T-helper 9 cell (primary cell): ENCODE measurements at places on chromosomes 6 and 20.

DNA sequence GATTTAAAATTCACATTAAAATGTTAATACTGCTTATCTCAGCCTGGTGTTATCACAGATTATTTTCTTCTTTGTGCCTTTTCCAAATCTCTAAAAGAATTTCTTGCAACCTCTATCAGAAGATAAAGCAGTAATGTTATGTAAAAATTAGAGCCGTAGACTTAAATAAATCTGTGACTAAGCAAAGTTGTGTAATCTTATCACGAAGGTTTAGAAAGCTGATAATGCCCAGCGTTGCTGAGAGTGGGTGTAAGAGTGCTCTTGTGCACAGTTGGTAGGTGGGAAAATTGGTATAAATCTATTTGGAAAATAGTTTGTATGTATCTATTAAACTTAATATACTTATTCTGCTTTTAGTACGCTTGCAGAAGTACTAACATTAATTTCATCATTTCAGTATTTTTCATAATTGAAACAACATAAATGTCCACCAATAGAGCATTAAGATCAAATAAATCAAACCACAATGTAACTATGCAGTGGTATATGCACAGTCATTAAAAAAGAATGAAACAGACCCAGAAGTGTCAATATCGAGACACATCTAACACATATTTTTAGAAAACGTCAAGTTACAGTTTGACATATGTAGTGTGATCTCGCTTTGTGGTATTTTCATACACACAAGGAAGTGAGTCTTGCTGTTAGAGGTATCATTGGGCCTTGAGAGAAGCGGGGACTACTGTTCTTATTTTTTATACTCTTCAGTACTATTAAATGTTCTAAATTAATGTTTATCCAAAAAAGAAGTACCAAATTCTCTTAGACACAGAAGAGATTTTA, 54.4 kb upstream of the PBOV1 start:
- no peak for DNase-seq

GRCh38 chr20:46044896-46045295, 15.9 kb downstream of the SLC12A5 start:
- DNase-seq = no peak

GRCh38 chr20:44532981-44533331, 11.1 kb upstream of the SERINC3 start:
- no peak for DNase-seq

DNA sequence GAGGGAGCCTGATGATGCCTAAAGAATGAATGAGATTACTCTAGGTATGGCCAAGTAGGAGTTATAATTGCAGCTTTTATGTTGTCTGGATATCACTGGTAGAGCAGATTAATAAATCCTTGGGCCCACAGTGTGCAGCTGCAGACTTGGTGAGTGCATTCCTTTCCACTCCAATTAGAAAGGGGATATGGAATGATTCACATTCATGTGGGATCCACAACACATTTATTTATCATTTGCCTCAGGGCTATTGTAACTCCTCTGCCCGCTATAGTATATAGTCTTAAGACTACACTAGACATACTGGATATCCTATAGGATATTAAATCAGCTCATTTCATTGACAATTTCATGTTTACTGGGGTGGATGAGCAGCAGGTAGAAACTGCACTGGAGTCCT, 11.6 kb upstream of the HLA-G start:
- no peak for DNase-seq

- DNase-seq = no peak
Observed at GRCh38 chr20:11544029-11544678, 373.5 kb upstream of the BTBD3 start.

DNA sequence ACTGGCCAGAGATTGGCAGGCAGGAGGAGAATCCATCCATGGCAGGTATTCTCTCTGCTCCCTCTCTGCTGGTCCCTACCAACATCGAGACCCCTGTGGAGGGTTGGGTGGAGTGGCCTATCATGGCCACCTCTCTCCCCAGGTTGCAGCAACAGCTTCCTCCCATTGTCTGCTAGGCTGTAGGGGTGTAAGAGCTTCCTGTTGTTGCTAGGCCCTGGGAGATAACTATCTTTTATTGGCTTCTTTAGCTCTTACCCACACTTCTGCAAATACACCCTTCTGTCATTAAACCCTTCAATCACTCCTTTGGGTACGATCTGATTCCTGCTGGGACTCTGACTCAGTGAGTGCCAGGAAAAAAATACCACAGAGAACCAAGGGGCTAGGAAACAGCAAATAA, 66.6 kb upstream of the FAM184A start:
- DNase-seq = no peak

DNA sequence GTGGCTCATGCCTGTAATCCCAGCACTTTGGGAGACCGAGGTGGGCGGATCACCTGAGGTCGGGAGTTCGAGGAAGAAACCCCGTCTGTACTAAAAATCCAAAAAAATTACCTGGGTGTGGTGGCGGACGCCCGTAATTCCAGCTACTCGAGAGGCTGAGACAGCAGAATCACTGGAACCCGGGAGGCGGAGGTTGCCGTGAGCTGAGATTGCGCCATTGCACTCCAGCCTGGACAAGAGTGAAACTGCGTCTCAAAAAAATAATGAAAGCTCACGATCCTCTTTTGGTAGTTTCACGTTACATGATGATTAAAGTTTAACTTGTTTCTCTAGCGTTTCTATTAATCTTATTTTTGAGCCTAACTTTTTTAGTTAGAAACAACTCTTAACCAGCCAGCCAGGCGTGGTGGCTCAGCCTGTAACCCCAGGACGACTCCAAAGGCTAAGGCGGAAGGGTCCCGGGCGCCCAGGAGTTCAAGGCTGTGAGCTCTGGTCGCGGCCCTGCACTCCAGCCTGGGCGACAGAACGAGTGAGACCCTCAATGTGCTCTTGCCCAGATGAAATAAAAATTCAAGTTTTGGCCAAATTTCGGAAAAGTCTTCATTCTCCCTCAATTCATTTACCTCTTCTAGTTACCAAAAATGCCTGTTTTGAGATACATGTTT, 1.2 kb upstream of the WRNIP1 start:
- DNase-seq = no peak

DNA sequence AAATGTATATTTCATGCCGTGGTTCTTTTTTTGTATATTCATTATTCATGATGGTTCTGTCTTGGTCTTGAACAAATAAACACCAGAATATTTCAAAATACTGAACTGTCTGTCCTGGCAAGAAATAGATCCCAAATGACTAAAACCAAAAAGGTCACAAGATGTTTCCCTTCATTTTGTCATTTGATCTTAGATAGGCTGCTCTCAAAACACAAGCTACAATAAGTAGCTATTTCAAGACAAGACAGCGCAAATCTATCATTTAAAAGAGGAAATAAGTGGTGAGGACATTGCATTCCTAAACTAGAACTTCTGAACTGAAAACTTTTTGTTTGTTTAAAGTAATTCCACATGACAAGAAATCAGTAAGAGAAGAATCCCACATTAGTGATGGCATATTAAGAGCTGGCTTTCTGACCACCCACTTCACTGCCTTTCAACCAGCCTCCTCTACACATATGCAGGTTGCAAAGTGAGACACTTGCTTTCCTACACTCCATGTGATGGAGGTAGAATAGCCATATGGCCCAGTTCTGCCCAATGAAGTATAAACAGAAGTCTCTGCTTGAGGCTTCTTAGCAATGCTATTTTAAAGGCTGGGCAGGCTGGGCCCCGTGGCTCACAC, 54.4 kb upstream of the CCDC28A start:
- no peak for DNase-seq

DNA sequence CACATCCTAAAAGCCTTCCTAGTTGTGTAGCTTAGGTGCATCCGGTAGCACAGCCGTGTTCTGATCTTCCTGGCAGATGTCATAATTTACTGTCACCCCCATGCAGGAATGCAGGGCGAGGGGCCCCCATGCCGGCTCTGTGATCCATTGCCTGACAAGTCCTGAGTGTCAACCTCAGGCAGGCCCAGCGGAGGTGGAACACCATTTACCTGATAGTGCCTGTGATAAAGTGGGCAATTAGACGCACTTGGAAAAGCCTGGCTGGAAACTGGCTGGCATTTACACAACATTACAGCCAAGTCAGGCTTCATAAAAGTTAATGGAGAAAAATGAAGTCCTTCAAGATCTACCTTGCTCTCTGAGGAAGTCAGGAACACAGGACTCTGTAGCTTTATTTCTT, 521.4 kb upstream of the JAG1 start:
- DNase-seq = no peak

GRCh38 chr6:73418081-73418741, 23.6 kb downstream of the DDX43 start:
- no peak for DNase-seq

DNA sequence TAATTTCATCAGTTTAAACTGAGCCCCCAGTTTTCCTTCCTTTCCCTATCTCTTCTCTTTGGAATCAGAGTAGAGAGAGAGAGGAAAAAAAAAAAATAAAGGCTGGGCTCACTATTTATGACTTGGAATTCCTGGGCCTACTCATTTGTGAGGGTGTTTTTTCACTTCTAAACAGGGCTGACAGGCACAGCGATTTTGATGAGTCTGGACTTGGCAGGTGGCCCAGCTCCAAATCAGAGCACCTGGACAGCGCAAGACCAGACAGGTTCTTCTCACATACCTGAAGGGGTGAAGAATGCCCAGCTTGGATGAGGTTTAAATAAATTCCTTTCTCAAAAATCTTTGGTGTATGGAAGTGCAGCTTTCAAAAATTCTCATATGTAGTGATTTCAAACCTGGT, 122.2 kb downstream of the KIF13A start:
- no peak for DNase-seq

GRCh38 chr6:151690768-151691562, 116.5 kb upstream of the ESR1 start:
- no peak for DNase-seq

- DNase-seq = peak; percentile 53
Observed at GRCh38 chr6:33344701-33345697, 27.5 kb upstream of the ZBTB22 start.

- no peak for DNase-seq
Observed at GRCh38 chr6:26268659-26269402, 96.2 kb upstream of the BTN3A2 start.

DNA sequence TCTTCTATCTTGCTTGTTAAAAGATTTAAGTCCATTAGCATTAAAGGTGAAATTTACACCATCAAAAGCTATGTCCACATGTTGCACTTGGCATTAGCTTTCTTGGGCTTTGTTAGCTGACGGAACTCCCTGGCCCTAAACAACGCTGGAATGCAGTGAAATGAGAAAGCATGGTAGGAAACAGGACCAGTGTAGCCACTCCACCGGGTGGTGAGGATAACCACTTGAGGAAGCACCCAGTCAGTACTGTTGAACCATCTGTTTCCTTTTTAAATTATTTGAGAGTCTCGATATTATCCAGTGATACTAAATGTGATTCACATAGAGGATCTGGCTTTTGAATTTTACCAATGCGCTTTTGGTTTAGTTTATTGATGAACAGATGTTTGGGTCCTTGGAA, 374.9 kb upstream of the NOX3 start:
- no peak for DNase-seq

DNA sequence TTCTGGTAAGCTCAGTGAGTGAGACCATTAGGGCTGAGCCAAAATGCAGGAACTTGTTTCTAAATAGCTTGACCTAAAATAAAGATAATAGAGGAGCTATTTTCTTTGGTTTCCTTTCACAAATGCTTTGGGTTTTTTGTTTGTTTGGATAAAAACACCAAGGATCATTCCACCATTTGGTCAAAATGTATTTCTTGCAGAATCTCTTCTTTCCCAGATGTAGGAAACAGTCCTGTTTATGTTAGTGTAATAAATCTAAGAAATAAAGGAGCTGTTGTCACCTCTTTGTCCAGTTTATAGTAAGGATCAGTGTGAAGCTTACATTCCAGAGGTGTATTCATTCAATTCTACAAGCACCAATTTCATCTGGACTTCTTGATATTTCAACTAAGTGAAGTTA, 297.8 kb downstream of the GJA1 start:
- no peak for DNase-seq

GRCh38 chr20:5880326-5880725, 70.0 kb downstream of the TRMT6 start:
- no peak for DNase-seq

GRCh38 chr6:149140910-149141290, 176.6 kb upstream of the TAB2 start:
- no peak for DNase-seq

- DNase-seq = no peak
Observed at GRCh38 chr6:37916149-37916548, 96.6 kb downstream of the ZFAND3 start.

DNA sequence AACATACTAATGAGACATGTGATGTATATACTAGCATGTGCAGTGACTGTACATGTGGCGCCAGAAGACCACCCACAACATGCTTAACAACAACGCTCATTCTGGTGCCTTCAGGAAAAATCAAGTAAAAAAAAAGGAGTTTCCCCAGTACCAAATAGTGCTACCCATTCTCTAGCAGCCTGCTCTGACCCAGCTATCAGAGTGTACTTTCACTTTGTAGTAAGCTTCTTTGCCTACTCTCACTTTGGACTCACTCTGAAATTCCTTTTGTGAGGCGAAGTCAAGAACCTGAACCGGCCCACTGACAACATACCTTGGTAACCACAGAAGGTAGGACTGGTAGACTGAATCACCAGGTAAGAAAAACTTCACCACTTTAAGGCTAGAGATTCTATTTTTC, 1100.0 kb downstream of the GRIK2 start:
- DNase-seq = no peak

DNA sequence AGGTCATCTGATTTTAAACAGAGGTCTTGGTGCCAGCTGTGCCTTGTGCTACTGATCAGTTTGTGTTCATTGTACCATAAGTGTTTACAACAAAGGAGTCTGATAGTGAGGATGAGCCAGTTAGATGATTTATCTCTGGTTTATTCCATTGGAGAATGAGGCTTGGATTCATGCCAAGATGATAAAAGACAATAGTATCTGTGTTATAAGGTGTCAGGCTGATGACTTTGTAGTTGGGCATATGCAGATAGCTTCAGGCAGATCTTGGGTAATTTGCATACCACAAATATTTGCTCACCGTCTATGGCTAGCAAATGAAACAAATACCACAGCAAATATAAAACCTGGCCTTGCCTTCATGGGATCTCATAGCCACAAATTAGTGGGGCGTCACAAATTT, 43.3 kb upstream of the PHACTR2 start:
- DNase-seq = no peak

DNA sequence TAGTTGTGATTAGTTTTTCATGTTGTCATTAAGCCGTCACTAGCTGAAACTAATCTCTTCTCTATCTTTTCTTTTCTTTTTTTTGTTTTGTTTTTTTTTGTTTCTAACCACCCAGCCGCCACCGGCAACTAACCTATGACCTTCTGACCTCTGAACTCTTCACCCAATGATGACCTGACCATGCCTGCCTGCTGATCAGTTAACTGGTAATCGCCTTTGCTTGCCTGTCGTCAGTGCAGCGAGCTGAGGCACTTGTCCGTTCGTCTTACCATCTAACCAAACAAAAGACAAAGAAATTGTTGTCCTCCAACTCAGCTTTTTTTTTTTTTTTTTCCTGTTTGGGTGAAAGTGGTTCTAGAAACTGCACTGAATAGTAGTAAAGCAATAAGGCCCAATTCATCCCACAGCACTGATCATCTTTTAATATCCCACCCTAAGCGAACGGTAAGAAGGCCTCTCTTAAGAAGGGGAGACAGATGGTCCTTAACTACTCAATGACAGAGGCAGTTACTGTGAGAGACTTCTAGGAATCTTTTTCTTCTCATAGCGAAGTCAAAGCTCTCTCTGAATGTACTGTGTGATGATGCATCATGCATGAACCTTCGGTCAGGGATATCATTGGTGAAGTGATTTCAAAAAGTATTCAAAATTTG, 156.2 kb downstream of the QKI start:
- DNase-seq = no peak
